ENCODE measurements at places on chromosomes 1 and 21.

- no peak for DNase-seq
Measured at GRCh38 chr21:41913230-41913629, 34.1 kb upstream of the PRDM15 start.

- peak; percentile 1 for DNase-seq
Measured at GRCh38 chr1:190175320-190175719, 302.3 kb downstream of the BRINP3 start.

DNA sequence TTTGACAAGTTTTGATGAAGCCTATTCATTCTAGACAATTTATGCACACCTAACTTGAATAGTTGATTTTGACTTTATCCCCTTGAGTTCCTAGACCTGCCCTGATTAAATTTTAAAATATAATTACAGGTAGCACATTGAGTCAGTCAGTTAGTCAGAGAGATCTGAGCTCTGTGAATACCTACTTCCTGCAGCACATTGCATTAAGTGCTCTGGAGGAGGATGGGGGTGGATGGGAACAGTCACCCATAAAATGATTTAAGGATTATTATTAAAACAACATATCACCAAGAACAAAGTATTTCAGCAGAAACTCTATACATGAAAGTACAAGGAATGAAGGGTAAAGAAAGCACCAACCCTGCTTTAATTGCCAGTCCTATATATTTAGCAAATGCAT is 11.8 kb upstream of the RPF1 start:
- DNase-seq: no peak

GRCh38 chr1:145993618-145994390 is 2.6 kb downstream of the TXNIP start:
- DNase-seq: no peak

GRCh38 chr1:164033782-164034181 is 525.2 kb upstream of the PBX1 start:
- no peak for DNase-seq

DNA sequence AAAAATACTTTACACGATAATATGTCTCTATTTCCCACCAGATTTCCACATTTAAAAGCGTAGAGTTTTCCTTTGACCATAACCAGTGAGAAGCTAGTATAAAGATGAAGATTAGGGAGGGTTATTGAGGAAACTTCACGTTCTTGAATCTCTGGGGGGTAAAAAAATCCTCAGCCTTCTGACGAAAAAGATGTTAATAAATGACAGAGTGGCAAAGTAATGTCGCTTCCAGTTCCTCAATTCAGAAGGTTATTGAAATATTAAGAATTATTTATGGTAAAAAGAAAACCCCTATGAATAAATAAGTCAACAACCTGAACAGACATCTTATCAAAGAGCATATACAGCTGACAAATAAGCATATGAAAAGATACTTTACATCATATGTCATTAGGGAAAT is 241.0 kb downstream of the GPATCH2 start:
- no peak for DNase-seq

Data from EL (cell line).